ENCODE measurements at places on chromosomes 1 and 21. TPM values are rescaled to one million over a fixed set of nuclear protein-coding genes. Genes with fewer than 3 reads are reported as not detected.

The LHX8 gene
- total RNA-seq: 0.52 TPM

The CSTB gene
- total RNA-seq: 27.7 TPM

The SRSF11 gene
- total RNA-seq: 175 TPM

The PKP1 gene
- 0.07 TPM for total RNA-seq

DNA sequence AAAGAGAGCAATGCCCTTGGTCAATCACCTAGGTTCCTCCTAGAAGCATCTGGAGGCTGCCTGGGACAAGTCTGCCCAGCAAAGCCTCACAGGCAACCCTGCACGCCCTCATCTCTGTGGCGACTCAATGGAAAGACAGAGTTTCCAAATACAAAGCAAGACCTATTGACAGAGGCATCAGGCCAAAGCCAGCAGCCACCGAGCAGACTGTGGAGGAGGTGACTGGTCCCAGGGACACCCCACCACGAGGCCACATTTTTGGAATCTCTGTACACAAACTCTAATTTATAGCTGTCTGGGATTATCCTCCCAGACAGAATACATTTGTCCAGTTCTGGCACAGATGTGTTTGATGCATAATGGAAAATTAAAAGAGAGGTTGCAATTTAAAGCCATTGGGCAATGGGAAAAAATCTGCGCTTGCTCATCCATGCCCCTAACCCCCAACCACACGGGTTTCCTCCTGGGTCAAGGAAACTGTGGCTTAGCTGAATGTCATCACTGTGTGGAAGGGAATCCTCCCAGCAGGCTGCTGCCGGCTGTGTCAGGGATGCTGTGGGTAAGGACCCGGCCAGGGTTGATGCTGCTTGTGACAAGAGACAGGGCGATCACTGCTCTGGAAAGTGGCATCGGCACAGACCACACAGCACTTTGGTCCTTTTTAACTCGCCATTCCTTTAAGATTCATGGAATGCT is 14.3 kb downstream of the TSPAN2 start:
- no peak overlapping the region for H3K4me3 ChIP-seq
- H3K36me3 ChIP-seq: no peaks in the 10 kb centered on the region
- no peaks in the 10 kb centered on the region for H3K27me3 ChIP-seq
- DNase-seq: peak; percentile 19
- H3K4me1 ChIP-seq: peaks cover 11% of the 10 kb centered on the region

GRCh38 chr1:115176189-115176588 is 86.9 kb upstream of the TSPAN2 start:
- no peaks in the 10 kb centered on the region for H3K27me3 ChIP-seq
- H3K4me3 ChIP-seq: no peak overlapping the region
- H3K27ac ChIP-seq: no peak overlapping the region
- no peak for DNase-seq
- H3K4me1 ChIP-seq: peaks cover 18% of the 10 kb centered on the region
- H3K36me3 ChIP-seq: no peaks in the 10 kb centered on the region

- no peak overlapping the region for H3K4me3 ChIP-seq
- no peaks in the 10 kb centered on the region for H3K4me1 ChIP-seq
- no peak overlapping the region for H3K27ac ChIP-seq
- no peak for DNase-seq
Observed at GRCh38 chr1:164918140-164918539, 359.2 kb downstream of the PBX1 start.

- no peaks in the 10 kb centered on the region for H3K4me1 ChIP-seq
- no peaks in the 10 kb centered on the region for H3K36me3 ChIP-seq
- no peak overlapping the region for H3K27ac ChIP-seq
- H3K27me3 ChIP-seq: no peaks in the 10 kb centered on the region
- H3K4me3 ChIP-seq: no peak overlapping the region
Observed at GRCh38 chr1:182713492-182713891, 29.1 kb upstream of the RGS8 start.

Data from astrocyte (in vitro differentiated cells and primary cell).